Stimulated activated CD8-positive, alpha-beta memory T cell treated with anti-CD3 and anti-CD28 coated beads, Interleukin-7, amount 100 ng/mL, for 1 hour (primary cell): ENCODE measurements at places on chromosomes 12 and 14.

DNA sequence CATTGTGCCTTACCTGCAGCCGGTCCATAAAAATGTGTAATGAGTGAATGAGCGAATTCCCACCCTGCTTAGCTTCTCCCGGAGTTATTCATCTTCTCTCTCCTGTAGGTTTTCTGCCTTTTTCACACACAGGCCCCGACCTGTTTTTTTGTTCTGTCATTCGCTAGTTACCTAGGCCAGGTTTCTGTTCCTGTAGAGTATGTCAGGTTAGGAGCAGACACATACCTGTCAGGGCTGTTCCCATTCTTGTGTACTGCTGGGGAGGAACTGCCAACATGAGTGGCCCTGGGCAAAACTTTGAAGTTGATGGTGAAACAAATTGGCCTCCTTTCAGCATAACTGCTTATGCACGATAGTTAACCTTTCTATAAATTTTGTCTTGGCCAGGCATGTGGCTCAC, 140.1 kb downstream of the SYNE2 start:
- DNase-seq: no peak

GRCh38 chr14:30603402-30603801, 18.7 kb upstream of the SCFD1 start:
- no peak for DNase-seq

GRCh38 chr14:77615361-77616132, 890 bp downstream of the SPTLC2 start:
- no peak for DNase-seq

- no peak for DNase-seq
Observed at GRCh38 chr14:65346895-65347294, 65.6 kb upstream of the FUT8 start.
